ENCODE measurements at places on chromosomes 6 and 20. TPM values are rescaled to one million over a fixed set of nuclear protein-coding genes. Genes with fewer than 3 reads are reported as not detected.

ZC2HC1B gene
- not detected for total RNA-seq

KHDC1 gene
- 0.24 TPM for total RNA-seq

FAM217A gene
- not detected for total RNA-seq

FOXC1 gene
- total RNA-seq: 6.2 TPM

SNX21 gene
- 16.6 TPM for total RNA-seq
